ENCODE measurements at places on chromosomes 4 and X.

GRCh38 chrX:104419211-104419610 lies 146.8 kb upstream of the IL1RAPL2 start:
- DNase-seq: no peak

DNA sequence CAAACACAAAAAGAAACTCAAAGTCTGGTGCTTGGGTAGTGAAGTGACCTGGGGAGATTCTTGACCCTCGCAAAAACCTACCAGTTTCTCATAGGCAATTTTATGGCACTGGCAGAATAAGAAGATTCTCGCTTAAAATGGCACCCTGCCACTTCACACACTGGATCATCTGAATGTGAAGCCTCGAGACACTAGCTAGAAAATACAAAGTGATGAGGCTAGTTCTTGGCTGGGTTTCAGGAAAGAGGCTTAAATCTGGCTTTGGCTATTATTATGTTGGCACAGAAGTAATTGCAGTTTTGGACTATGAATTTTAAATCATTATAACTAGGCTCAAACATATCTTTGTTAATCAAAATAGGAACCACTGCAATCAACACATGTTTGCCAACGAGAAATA lies 634.7 kb upstream of the BOD1L1 start:
- DNase-seq: no peak

DNA sequence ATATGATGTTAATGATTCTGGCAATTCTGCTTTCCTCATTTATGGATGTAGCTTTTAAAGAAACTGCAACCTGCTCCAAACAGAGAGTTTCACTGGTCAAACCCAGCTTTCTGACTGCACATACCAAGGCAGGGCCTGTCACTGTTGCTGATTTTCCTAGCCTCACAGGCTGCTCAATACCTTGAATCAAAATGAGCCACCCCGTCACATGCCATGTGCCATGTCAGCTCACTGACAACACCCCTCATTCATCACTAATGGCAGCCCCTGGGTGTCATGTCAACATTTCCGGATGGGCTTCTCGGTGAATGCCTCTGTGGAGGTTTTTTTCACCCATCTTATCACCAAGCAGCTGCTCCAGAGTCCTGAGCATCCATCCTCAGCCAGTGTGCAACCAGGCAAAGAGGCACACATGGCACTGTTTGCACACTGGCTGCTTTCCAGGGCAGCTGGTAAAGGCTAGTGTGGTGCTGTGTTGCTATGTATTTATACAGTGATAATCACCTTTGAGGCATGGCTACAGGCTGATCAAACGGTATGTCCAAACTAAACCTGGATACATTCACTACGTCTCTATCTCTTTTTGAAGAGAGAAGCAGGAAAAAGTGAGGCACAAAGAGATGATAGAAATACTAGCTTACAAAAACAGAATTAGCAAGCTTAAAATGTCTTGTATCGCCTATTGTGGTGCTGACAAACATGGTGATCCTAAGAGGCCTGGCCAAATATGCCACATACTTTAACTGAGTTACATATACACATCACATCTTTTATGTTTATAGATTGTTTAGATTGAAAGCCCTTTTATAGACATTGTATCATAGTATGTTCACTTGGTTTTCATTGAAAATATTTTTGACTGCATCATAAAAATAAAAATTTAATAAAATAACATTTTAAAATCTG lies 94.6 kb upstream of the INPP4B start:
- no peak for DNase-seq

GRCh38 chrX:30151964-30152363 lies 63.4 kb upstream of the MAGEB2 start:
- DNase-seq: no peak

GRCh38 chr4:120266602-120267001 lies 200.0 kb upstream of the MAD2L1 start:
- no peak for DNase-seq

DNA sequence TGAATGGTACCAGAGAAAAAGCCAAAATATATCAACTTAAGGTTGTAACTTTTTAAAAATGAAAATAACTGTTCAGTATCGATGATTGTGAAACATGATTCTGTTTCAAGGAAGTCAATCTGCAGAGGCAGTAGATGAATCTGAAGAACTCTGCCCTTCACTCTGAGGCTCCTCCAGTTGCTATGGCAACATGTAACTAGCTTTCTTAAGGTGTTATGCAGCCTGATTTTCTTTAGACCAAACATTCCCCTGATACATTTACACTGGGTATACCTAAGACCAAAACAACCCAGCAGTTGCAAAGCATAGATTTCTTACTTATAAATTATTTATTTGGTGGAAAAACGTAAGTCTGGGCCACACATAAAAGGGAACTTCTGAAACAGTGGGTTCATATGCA lies 133.6 kb upstream of the RASGEF1B start:
- no peak for DNase-seq

- no peak for DNase-seq
Observed at GRCh38 chr4:181877329-181877848, 365.8 kb upstream of the TENM3 start.

GRCh38 chr4:139958739-139959098 lies 195.3 kb downstream of the MAML3 start:
- no peak for DNase-seq

GRCh38 chrX:130937101-130937500 lies 34.1 kb upstream of the ENOX2 start:
- no peak for DNase-seq

- DNase-seq: no peak
Observed at GRCh38 chrX:105658136-105658535, 164.2 kb upstream of the NRK start.

DNA sequence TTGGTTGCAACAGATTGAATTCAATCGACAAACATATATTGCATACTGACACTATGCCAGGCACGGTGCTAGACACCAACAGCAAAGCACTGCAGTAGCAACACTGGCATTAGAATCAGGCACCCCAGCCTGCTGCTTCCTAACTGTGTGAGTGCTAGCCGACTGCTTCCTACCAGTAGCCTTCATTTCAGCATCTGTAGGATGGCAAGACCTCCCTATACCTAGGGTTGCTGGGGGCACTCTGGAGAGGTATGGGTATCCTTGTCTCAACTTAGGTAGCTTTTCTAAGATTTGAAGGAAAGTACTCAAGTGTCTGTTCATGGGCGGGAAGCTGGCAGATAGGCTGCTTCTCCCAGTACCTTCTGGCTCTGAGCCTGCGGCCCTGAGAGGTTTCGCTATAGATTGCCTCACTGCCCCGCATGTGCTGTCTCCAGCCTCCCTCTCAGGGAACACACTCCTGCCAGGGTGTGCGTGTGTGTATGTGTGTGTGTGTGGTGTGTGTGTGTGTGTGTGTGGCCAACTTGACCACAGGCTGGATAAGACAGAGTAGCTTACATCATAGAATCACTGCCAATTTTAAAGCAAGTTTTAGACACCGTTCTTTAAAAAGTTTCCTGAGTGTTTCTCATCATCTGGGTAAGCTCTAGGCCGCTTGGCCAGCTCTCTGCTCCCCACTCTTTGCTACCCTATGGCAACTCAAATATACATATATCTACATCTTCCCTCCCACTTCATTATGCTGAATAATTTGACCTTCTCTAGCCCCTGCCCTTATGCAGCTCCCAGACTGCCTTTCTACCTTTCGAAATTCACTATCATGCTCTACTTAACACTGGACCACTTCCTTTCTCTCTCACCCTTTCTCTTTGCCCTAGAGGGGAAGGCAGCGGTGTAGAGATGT lies 97.0 kb upstream of the PJA1 start:
- DNase-seq: no peak

DNA sequence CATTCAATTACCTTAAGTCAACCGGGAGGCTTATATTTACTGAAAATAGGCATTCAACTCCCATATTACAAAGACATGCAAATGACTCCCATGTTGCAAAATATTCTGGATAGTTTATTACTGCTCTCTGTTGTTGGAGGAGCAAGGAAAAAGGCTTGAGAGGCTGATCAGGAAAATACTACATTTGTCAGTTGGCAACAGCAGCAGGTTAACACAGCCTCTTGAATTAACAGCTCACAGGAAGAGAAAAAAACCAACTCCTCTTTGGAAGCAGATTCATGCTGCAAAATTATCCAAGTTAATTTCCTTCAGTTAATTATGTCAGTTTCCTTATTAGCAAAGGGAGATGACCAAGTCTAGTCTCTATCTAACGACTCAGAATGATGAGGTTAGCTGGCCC lies 238.9 kb downstream of the MAML3 start:
- DNase-seq: no peak

GRCh38 chr4:125125276-125125675 lies 189.5 kb upstream of the FAT4 start:
- DNase-seq: no peak

DNA sequence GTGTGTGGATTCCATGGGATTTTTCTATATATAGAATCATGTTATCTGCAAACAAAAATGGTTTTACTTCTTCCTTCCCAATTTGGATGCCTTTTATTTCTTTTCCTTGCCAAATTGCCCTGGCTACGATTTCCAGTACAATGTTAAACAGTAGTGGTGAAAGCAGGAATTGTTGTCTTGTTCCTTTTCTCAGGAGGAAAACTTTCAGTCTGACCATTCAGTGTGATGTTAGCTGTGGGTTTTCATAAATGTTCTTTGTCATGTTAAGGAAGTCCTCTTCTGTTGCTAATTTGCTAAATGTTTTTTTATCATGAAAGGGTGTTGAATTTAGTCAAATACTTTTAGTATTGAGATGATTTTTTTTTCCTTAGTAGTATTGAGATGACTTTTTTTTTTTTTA lies 10.9 kb downstream of the SAP30 start:
- DNase-seq: no peak

DNA sequence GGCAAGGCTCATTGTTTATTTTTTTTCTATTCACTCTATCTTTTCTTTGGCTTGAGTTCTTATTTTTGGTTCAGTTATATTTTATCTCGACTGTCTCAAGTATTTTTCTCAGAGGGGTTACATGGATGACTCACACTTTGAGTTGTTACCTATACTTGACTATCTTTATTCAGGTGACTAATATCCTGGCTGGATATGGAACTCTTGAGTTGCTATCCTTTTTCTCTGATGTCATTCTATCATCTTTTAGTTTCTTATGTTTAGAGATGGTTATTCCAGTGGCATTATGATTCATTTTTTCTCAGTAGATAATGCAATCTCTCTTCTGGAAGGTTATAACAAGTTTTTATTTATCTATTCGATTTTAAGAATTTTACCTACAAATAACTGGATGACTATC lies 117.9 kb downstream of the COX18 start:
- no peak for DNase-seq

- no peak for DNase-seq
Observed at GRCh38 chrX:30309139-30309571, at the start of gene NR0B1. Gene NR0B1 (minus strand): TSS chrX:30309390. CDS start chrX:30309363, 27 bp downstream.

DNA sequence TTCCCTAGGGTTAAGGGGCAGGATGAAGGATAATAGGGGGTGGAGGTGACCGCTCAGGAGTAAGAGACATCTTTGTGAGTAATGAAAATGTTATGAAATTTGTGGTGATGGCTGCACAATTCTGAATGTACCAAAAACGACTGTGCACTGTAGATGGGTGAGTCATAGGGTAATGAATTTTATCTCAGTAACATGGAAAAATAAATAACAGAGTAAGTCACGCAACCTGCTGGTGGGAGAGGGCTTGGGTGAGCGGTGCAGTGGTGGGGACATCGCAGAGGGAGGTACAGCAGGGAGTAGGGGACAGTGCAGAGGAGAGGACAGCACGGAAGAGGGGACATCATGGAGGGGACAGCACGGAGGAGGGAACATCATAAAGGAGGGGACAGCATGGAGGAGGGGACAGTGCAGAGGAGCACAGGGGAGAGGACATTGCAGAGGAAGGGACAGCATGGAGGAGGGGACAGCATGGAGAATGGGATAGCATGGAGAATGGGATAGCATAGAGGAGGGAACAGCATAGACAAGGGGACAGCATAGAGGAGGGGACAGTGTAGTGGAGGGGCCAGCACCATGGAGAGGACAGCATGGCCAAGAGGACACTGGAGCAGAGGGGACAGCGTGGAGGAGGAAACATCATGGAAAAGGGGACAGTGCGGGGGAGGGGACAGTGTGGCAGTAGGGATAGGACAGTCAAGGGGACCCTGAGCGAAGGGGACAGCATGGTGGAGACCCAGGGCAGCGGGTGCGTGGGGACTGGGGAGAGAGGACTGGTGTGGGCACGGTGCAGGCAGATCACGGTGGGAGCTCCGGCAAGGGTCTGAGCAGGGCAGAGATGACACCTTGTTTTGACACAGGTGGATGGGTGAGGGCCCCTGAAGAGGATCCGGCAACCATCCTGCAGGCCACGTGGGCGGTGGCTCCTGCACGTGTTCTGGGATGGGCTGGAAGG lies 68.5 kb upstream of the MXD4 start:
- DNase-seq: no peak

GRCh38 chr4:188160406-188160805 lies 21.2 kb downstream of the TRIML1 start:
- DNase-seq: no peak

DNA sequence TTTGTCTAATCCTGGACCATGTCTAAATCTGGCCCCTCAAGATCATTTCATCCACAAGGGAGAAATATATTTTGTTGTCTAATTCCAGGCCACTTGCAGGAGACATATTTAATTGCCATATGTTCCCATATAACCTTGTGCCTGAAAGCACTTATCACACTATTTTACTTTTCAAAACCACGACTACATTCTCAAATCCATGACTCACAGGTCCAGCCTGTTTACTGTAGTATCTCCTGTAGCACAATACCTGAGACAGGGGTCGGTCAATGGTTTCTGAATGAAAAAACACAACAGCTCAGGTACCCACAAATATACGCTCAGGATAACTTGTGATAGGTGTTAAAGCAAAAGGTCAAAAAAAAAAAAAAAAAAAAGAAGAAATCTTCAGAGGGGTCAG lies 60.9 kb downstream of the SEC24D start:
- no peak for DNase-seq

GRCh38 chr4:109739547-109739946 lies 9.7 kb upstream of the PLA2G12A start:
- no peak for DNase-seq

- no peak for DNase-seq
Observed at GRCh38 chrX:30060718-30061117, 154.6 kb upstream of the MAGEB2 start.

DNA sequence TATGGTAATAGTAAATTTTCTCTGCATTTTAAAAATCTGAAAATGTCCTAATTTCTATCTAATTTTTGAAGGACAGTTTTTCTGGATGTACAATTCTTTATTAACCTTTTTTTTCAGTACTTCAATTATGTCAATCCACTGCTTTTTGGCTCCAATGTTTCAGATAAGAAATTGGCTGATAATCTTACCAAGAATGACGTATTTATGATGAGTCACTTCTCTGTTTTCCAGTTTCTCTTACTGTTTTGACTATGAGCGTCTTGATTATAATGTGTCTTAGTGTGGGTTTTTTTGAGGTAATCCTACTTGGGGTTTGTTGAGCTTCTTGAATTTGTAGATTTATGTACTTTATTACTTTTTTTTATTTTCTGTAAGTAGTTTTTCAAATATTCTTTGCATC lies 47.2 kb downstream of the UGT2B11 start:
- no peak for DNase-seq

- no peak for DNase-seq
Observed at GRCh38 chr4:81740487-81740886, 268.8 kb upstream of the RASGEF1B start.

- DNase-seq: no peak
Observed at GRCh38 chrX:132227383-132228112, 8.3 kb upstream of the RAP2C start.

- DNase-seq: no peak
Observed at GRCh38 chr4:183297675-183298074, 22.4 kb downstream of the CLDN22 start.

Measured in stimulated activated CD4-positive, alpha-beta T cell treated with anti-CD3 and anti-CD28 coated beads, Interleukin-1b, Interleukin-23, amount 100 ng/mL, for 48 hours (primary cell).